ENCODE measurements at places on chromosomes 1 and 21.

GRCh38 chr21:16040601-16041000 is 310.8 kb downstream of the USP25 start:
- no peak for DNase-seq

DNA sequence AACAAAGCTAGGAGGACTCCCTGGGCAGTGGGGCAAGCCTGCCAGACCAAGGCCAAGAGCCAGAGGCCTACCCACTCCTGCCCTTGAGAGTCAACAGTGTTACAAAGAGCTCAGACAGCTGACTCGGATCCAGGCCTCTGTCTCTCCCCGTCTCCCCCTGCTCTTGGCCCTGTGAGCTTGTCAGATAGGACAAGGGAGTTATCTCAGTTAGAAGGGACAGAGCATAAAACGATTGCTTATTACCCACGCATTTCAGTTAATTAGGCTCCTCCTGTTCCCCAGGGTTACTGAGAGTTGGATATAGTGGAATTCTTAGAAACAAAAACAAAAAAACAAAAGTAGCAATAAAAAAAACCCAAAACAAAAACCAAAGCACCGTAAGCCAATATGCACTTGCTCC is 1.3 kb downstream of the SLC41A1 start:
- no peak for DNase-seq

GRCh38 chr1:40690771-40691537 is 550 bp upstream of the NFYC start:
- no peak for DNase-seq

DNA sequence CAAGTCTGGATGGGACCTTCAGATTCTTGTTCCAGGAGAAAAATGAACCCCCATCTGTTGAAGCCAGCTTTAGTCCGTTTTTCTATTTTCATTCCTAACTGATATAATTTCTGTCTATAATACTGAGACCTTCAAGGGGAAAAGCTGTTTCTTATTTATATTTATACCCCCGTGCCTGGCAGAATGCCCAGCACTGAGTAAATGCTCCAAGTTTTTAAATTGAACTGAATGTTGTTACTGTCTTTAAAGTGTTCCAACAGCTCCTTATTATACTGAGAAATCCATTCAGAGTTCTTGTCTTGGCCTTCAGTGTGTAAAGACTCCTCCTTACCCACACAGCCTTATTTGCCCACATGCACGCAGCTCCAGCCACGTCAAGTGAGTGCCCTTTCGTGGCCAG is 178.6 kb upstream of the HMGB4 start:
- DNase-seq: no peak

DNA sequence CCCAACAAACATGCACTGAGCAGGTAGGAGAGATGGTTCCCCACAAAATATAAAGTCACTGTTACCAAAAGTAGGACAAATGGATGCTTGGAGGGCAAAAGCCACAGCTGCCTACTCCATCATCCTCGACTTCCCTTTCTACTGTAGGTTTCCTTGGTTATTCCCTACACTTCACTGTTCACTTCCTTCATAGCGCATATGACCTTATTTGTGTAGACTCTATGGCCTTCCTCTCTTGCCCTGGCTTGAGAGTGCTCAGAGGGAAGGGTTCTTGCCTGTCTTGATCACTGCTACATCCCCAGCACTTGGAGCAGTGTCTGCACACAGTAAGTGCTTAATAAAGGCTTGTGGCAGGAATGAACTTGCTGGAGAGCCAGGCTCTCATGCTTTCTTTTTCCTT is 14.6 kb upstream of the TRNP1 start:
- peak; percentile 48 for DNase-seq

All from suppressor macrophage treated with lipopolysaccharide for 4 hours (primary cell).